D721Med (cell line): ENCODE measurements at places on chromosomes 3 and 15.

GRCh38 chr3:116301422-116301821 lies 143.9 kb downstream of the LSAMP start:
- no peak for DNase-seq

- DNase-seq = no peak
These were observed 27.8 kb upstream of the IGF2BP2 start for GRCh38 chr3:185852635-185853034.

- no peak for DNase-seq
These were observed 10.7 kb upstream of the ZXDC start for GRCh38 chr3:126486360-126486847.

DNA sequence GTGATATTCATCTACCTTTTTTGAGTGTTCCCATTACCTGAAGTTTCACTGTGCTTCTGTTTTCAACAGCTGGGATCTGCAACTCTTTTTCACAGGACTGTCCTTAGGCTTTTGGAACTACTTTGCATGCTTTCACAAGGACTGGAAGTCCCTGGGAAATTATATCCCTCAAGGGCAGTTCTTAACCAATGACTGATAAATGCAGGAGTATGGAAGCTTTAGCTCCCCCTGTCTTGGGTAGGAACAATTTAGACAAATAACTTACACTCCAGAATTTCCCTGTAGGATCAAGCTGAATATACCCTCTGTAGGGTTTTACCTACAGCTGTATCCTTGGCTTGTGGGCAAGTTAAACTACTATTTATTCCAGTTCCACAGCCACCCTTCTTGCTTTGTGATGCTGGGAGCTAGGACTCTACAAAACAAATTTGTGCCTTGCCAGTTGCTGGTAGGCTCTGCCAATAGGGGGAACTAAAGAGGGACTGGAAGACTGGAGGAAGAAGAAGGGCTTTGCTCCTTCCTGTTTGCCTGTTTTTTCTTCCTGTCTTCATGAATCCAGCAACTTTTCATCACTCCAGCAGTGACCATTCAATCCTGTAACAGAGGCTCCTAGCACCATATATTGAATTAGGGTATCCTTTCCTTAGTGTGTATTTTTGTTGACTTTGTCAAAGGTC lies 6.8 kb upstream of the ZNF280D start:
- DNase-seq = no peak

DNA sequence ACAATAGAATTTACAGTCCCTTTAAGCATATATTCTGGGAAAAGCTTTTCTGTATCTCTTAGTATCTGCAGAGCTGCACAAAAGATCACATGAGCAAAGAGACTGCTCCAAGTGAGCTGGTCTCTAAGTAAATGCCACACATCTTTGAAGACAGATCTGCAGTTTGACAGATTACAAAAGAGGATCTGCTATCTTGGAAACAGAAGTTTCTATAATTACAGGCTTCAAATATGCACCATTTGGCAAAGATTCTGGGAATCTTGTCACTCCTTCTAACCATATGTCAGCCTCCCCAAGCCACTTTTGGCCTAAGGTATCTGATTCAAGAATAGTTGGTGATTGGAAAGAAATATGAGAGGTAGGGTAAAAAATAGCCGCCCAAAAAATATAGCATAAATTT lies 9.6 kb upstream of the CFAP44 start:
- no peak for DNase-seq

GRCh38 chr3:18527691-18528090 lies 102.6 kb upstream of the SATB1 start:
- no peak for DNase-seq

GRCh38 chr3:8550611-8551010 lies 49.0 kb downstream of the LMCD1 start:
- no peak for DNase-seq

DNA sequence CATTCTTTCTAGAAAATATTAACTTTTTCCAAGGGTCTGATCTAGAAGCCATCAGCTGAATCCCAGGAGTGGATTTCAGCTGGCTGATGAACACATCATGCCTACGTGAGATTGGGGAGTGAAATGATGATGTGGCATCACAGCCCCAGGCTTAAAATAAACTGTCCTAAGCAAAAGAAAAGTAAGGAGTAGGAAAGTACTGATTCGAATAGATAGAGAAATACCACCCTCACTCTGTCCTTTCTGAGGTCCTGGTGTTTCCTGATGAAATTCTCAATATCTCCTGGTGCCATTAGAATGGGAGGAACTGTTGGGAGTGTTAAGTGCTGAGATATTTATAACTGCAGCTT lies 376.8 kb upstream of the SEMA6D start:
- no peak for DNase-seq

DNA sequence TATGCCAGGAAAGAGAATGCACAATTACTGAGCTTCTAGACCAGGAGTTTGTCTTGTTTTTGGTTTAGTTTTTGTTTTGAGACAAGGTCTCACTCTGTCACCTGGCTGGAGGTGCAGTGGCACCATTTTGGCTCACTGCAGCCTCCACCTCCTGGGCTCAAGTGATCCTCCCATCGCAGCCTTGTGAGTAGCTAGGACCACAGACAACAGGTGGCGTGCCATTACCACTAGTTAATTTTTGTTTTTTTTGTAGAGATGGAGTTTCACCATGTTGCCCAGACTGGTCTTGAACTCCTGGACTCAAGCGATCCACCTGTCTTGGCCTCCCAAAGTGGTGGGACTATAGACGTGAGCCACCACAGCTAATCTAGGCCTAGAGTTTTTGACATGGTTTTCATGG lies 104.4 kb upstream of the CCDC54 start:
- no peak for DNase-seq

- no peak for DNase-seq
These were observed 36.5 kb downstream of the FAM98B start for GRCh38 chr15:38490242-38490922.

- no peak for DNase-seq
These were observed 317.3 kb upstream of the CFAP20DC start for GRCh38 chr3:59367150-59367549.

DNA sequence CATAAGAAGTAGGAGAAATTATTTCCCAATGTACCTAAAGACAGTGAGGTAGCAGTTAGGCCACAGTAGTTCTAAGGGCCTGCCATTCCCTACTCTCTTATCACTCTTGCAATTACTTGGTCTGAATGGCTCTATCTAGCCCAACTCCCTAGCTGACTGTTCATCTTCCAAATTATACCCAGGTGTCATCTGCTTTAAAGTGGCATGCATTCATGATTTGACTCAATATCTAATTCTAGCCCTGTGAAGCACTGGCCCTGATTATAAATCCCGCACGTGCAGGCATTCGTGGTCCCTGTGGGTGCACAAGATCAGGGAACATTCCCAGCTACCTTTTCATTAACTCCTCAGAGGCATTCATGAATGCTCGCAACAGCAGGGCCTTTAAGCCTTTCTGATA lies 43.1 kb upstream of the ZNF774 start:
- no peak for DNase-seq

GRCh38 chr3:47416041-47416440 lies 35.2 kb downstream of the PTPN23 start:
- no peak for DNase-seq

DNA sequence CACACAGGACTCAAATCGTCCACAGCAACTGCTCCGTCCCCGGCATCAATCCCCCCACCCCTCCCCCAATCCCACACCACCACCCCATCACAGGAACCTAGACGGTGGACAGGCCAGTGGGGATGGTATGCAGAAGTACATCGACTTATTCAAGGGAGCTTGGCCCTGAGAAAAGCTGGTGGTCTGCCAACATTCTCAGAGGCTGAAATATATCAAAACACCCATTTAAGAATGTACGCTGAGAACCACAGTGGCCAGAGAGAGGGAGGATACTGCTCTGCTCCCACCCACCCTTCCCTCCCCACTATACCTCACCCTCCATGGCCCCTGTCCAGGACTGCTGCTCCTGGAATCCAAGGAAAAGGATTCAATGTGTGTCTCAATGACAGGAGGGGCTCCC lies 12.4 kb upstream of the USP3 start:
- no peak for DNase-seq

DNA sequence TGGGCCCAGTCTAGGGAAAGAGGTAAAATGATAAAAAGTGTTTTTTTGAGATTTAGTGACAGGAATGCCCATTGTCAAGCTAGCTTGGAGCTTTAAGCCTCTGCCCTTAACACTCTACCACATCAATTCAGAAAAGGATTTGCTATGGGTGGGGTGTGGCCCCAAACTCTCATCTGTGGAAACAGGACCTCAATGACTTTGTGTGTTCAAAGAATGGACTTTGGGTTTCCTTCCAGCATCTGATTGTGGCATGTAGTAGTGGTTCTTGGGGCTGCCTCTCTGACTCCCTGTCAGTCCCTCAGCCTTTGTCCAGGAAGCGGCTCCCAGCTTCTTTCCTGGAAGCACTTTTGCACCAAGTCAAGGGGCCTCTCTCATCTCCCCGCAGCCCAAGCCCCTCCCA lies 56.1 kb downstream of the CCNL1 start:
- DNase-seq = no peak

GRCh38 chr15:29126821-29127461 lies 142.7 kb downstream of the NSMCE3 start:
- DNase-seq = no peak

DNA sequence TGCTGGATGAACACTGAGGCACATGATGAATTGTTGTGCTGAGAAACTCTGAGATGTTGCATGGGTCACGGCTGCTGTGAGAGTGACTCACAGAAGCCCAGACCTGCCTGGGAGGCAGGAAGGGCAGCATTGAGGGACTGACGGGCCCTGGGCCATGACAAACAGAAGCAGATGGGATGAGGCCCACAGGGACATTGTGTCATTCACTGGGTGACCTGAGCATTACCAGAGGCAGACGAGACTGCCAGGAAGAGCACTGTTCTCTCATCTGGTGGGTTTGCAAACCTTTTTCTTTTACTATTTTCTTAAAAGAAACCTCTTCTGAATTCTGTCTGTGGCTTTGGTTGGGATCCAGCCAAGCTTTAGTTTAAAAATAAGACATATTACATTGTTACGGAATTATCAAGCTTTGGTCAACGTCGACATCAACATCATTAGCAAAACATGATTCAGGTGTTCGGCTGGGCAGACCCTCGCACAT lies 67.8 kb downstream of the BDH1 start:
- no peak for DNase-seq

DNA sequence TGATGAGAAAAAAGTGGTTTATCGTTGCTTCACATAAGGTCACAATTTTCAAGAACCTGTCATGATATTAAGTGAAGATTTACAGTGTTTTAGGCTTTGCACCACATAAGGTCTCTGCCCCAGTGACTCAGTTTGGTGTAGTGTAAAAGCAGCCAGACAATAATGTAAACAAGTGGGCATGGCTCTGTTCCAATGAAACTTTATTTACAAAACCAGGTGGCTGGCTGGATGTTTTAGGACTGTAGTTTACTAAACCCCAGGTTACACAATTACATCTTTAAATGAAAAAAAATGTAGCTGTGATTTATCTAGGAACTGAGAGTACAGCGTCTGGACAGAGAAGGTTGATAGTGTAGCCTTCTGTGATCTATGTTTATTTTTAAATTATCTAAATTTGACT lies 9.7 kb upstream of the FBXL22 start:
- DNase-seq = no peak

DNA sequence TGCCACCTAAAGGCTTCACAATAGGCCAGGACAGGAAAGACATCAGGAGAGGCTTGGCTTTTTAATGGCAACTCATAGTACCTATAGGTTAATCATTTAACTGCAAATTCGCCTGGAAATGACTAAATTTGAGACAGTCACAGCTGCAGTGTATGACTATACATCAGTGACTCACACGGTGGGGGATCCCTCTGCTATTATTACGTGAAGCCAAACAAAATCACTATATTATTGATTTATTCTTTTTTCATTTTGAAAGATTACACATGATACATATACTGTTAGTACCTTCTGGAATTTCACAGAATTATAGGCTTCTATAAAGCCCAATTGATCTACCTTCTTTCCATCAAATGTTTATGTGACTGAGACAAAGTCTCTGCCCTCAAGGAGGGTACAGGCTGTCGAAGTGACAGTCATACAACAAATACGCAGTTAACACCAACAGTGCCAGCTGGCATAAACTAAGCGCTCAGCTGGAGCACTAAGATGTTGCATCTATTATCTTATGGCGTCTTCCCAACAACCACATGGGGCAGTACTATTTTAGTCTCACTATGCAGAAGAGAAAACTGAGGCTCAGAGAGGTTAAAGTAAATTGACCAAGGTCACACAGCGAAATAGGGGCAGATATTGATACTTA lies 82.0 kb upstream of the LMOD3 start:
- no peak for DNase-seq

DNA sequence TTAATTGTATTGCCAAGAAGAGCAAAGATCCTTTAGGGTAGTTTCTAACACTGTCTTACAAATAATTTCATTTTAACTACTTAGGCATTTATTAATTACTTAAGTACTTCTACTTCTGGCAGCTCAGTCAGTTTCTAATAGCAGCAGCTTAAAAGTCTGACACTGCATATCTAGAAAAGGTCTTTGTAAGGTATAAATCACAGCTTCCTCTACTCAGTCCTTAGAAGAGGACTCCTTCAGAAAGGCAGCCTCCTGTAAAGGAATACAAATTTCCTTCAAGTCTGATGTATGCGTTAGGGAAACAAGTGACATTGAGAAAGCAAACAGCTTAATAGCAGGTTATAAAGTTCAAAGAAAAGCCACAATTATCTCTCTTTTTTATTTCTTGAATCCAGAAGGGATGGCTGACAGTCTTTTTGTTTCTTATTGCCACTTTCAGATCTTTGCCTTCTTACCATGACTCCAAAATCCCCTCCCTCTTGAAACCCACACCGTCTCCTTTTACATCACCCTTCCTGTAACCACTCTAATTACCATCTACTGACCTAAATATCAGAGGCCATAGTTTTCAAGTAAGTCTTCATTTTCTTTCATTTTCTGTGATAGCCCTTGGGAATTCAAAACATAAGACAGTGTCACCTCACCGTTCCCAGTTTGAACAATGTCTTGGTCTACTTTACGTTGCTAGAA lies 109.5 kb downstream of the CGGBP1 start:
- no peak for DNase-seq

- no peak for DNase-seq
These were observed 4.5 kb upstream of the IL17RC start for GRCh38 chr3:9912294-9912935.

- no peak for DNase-seq
These were observed 159.4 kb downstream of the ATP10A start for GRCh38 chr15:25703726-25704125.

- no peak for DNase-seq
These were observed 1.6 kb downstream of the ZDHHC3 start for GRCh38 chr3:44974416-44974815.

DNA sequence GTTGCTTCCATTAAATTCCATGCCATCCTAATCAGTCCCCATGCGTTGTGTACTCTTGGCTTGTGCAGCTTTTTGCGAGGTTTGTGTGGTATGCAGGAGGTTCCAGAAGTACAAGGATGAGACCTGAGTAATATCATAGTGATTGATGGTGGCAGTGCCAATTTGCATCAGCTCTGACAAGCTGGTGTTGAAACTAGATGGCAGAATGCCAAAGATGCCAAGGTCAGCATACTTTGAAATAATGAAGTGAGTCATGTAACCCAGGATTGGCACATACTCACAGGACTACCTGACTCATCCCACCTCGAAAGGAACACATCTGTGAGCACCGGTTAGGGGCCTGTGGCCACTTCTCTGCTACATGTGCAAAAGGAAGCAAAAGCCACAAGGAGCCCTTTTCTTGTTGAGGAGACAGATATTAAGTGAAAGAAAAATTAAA lies 14.3 kb downstream of the KAT2B start:
- DNase-seq = no peak
